CD4-positive, alpha-beta T cell (primary cell): ENCODE measurements at places on chromosomes 13 and 19. TPM values are rescaled to one million over a fixed set of nuclear protein-coding genes. Genes with fewer than 3 reads are reported as not detected.

The TSHZ3 gene
- total RNA-seq = 0.61 TPM

The F7 gene
- not detected for total RNA-seq

The ELAVL3 gene
- total RNA-seq = not detected

The KCNN4 gene
- 10.4 TPM for total RNA-seq

The C19orf73 gene
- total RNA-seq = 2.3 TPM

The PSG6 gene
- not detected for total RNA-seq

The AP1M1 gene
- 58.3 TPM for total RNA-seq

The SHC2 gene
- total RNA-seq = 0.42 TPM

The PCDH9 gene
- total RNA-seq = 0.19 TPM
